SK-N-SH treated with all-trans-retinoic acid at 6 μM for 48 hours (cell line): ENCODE measurements at places on chromosomes 3 and 15.
A peak's percentile ranks its signal among the peaks of the same experiment; 100 is the strongest.

GRCh38 chr3:141998669-141999290, 122.3 kb downstream of the ATP1B3 start:
- ATAC-seq = peak; percentile 65

DNA sequence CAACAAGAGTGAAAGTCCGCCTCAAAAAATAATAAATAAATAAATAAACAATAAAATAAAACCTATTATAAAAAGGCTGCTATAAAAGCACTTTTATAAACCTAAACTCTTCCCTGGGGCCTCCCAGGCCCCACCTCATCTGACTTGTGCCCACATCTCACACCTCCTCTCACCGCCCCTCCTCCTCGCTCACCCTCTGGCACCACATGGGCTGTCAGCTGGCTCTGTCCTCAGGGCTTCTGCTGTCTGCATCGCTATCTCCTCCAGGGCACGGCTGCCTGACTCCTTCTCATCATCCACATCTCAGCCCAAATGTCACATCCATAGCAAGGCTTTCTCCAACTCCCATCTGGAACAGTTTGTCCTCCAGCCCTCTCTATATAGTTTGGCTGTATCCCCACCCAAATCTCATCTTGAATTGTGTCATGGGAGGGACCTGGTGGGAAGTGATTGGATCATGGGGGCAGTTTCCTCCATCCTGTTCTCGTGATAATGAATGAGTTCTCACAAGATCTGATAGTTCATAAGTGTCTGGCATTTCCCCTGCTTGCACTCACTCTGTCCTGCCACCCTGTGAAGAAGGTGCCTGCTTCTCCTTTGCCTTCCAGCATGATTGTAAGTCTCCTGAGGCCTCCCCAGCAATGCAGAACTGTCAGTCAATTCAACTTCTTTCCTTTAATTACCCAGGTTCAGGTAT, 8.8 kb upstream of the SH3BP5 start:
- ATAC-seq = no peak

DNA sequence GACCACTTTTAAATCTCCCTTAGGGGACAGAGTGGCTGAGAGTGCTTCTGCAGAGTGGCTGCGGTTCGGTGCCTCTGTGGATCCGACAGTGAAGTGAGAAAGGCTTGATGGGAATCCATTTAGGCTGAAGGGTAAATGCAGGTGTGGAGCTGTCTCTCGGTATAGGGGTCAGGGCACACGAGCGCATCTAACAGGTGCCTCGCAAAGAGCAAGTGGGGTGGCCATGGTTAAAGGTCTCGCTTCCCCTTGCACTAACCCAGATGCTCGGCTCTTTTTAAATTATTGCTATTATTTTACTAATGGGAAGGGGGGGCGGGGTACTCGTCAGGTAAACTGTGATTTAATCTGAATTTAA, 598 bp upstream of the GJD2 start:
- ATAC-seq = no peak

- no peak for ATAC-seq
Observed at GRCh38 chr3:45665101-45665572, 24.1 kb upstream of the SACM1L start.

DNA sequence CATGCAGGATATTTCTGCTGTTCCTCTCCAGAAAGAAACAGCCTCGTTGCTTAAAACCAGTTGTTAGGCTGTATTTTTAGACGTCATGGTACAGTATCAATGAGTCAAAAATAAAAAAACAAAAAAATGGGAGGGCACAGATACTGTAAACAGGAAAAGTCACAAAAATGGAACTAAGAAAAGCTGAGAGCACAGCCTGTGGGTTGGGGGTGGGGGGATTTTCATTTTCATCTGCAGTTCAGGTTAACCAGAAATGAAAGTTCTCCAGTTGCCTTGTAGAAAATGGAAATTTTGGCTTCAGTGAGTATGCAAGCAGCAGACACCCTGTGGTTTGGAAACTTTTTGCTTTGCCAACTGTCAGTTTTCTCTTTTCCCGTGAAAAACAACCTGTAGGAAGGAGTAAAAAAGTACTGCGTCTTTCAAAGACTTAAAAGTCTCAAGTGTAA, 59.0 kb downstream of the FRMD4B start:
- ATAC-seq = no peak

DNA sequence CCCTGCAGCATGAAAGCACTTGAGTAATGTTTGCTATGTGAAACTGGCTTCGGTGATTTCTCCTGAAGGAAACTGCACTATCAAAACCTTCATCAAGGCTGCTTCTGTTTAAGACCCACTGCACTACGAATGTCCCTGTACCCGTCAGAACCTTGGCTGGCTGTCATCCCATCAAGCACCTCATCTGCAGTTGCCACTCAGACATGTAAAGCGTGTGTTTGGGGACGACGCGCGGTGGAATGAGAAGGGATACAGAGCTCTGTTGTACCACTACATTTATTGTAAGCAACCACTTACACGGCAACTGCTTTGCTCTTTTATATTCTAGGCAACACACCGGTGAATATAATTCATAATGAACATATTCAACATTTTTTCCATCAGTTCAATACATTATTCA, 147.6 kb downstream of the TIGIT start:
- ATAC-seq = no peak

DNA sequence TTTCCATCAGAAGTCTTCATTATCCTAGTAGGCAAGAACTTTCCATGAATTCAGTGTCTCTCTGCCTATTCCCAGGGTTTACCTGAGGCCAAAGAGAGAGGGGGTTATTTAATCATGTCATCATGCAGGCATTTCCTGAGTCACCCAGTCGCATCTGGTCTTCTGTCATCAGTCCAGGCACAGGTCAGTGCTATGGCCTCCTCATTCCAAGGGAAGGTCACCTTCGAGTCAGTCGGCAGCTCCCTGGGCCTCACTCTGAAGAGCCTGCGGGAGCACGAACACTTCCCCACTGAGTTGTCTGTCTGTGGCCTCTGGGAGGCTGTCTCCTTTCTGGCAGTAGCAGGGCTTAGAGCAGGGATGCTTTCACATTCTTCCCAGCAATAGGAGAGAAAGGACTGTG, 26.2 kb upstream of the LRTM1 start:
- ATAC-seq = peak; percentile 66

- no peak for ATAC-seq
Observed at GRCh38 chr3:192077795-192078497, 617.0 kb downstream of the PYDC2 start.
